ENCODE measurements at places on chromosomes 12 and 14.
A peak's percentile ranks its signal among the peaks of the same experiment; 100 is the strongest.

DNA sequence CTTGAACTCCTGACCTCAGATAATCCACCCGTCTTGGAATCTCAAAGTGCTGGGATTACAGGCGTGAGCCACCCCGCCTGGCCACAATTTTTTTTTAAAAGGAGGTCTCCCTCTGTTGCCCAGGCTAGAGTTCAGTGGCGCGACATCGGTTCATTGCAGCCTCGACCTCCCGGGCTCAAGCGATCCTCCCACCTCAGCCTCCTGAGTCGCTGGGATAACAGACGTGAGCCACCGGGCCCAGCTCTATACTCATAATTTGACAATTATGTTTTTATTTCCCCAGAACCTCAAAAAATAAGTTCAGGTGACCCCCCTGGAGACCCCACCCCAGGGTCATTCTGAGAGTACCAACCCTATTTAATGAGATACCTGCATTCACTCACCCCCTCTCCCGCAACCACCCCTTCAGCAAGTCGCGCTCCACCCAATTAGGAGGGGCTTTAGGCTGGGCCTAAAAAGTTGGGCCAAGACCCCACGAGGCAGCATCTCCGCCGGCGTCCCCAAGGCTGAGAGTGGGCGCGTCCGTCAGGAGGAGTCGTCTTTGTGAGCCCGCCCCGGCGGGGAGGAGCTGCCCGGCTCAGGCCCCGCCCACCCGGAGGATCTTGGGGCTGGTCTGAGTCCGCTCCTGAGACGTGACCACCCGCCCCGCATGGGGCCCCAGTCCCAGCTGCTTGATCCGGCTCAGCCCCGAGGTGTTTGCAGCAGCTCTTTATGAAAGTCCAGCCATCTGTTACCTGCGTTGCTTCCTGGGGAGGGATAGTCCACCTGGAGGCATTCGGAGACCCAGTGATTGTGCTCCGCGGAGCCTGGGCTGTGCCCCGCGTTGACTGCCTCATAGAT, at the start of gene ANKRD33:
TSS of gene ANKRD33 (plus strand) at position 628 of the 840 bp plus-strand sequence. CDS start at position 712, 84 bp downstream.
- no peak for DNase-seq

GRCh38 chr12:64099397-64099796, 122.7 kb downstream of the KICS2 start:
- DNase-seq = no peak

DNA sequence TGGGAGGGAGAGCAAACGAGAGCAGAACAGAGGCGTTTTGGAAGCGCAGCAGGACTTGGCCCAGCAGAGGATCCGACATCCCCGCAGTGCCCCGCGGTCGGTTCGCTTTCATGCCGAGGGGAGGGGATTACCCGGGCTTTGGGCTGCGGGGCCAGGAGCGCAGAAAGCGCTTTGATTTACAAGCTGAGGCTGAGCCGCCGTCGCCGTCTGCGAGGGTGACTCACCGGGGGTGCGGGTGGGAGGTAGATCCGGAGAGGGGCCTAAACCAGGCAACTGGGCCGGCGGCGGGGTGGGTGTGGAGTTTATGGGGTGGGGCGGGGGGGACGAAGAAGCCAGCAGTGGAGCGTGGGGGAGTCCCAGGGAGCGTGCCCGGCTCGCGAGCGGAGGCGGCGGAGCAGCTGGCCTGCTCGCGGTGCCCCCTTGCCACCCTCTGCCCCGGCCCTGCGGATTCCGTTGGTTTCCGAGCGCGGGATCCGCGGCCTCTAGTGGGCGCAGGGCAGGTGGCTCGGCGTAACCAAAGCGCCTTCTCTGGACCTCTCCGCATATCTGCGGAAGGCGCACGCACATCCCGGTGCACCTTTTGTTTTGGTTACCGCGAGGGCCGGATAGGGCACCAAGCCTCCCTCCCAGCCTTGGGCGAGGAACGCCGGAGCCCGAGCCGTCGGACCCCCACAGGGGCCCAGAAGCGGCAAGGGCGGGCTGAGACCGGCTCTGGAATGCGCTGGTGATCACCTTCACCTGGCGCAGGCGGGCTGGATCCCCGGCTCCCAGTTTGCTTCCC, 2.6 kb downstream of the SIX4 start:
- DNase-seq = peak; percentile 53

DNA sequence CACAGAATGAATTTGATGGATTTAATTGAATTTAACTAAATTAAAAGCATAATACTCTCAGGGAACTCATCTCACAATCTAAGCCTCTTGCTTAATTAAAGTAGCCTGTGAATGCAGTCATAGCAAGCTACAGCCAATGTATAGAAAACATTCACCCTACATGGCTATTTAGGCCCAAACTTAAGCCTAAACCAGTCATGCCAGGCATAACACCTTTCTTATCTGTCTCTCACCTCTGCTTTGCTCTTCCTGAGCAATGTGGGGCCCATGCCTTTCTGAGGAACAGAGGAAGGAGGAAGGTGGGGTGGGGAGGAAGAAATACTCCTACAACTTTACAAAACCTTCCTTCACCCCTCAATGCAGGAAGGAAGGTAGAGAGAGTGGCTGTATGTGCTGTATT, 29.1 kb downstream of the IFNG-AS1 start:
- no peak for DNase-seq

GRCh38 chr12:79250960-79251755, 386.6 kb downstream of the SYT1 start:
- no peak for DNase-seq

DNA sequence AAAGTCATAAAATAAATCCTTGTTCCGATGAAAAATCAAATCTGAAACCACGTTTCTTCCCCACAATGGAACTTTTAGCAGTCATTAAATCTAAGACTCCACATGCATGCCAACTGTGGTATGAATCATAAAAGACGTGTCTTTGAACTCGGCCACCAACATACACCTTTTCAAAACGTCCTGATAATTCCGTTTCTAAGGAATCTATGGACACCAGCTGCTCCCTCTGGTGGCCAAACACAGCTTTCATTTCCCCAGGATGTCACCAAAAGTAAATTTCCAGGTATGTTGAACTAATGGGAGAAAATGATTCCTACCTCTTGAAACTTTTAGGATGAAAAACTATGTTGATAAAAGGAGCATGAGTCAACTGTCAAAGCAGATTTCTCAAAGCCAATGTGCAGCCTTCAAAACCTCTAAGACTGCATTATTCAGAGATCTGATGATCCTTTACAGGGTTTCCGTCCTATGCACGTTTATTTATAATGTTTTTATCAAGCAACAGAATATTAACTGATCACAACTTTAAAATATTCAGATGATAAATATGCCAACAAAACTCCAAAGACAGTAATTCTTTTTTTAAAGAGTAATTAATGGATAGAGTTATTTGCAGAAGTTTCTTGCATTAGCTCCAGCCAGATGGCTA, 96.2 kb downstream of the CIT start:
- DNase-seq = peak; percentile 16

DNA sequence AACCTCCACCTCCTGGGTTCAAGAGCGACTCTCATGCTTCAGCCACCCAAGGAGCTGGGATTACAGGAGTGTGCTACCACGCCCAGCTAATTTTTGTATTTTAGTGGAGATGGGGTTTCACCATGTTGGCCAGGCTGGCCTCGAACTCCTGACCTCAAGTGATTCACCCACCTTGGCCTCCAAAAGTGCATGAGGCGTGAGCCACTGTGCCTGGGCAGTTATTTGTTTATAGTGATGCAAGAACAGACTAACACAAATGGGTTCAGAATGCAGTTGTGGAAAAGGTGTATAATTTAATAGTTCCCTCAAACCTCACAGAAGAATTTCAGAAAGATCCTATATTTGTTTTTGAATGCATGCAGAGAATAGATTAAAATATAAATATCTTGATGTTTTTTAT, 447.1 kb downstream of the ZFP36L1 start:
- DNase-seq = no peak

DNA sequence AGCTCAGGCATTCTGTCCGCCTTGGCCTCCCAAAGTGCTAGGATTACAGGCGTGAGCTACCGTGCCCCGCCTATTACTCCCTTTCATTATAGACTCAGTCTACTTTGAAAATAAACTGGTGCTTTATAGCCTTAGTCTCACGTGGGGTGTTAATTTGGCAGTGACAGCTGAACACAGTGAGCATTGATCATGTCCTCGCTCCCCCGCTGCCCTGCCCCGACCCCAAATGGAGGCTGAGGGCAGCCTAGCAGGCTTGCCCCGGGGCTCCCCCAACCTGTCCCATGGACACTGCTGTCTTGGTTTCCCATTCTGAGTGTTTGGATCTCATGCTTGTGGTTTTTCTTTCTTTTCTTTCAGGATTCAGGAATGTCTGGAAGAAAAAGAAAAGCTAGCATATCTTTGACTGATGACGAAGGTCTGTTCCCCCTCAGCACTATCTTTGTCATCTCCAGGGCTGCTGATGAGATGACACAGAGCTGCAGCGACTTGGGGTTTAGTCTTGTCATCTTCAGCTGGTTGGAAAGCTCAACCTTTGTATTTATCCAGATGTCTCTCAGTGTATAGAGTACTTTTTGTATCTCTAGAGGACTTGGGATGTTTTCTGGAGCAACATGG, 42.2 kb downstream of the EP400 start:
- no peak for DNase-seq

- no peak for DNase-seq
Measured at GRCh38 chr14:61322799-61323290, 1.5 kb downstream of the PRKCH start.

- DNase-seq = no peak
Measured at GRCh38 chr14:90811641-90812040, 4.6 kb downstream of the TTC7B start.

DNA sequence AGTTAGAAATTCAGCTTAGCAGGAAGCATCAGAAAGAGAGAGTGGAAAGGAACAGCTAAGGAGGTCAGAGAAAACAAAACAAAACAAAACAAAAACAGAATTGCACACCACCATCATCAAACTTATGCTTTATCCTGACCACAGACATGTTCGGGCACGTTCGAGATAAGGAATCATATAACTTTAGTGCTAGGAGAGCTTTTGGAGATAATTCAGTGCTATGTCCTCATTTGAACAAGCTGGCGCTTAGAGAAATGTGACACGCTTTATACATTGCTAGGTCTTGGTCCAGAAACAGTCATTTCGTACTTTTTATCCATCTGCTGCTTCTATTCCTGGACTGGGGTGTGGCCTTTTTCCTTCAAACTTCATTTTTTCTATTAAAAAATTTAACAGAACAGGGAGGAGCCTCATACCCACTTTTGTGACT, 213.1 kb downstream of the PTPRO start:
- no peak for DNase-seq

All from pancreas (tissue), 10 donors.